LNCaP clone FGC (cell line): ENCODE measurements at places on chromosomes 5 and 9.
A peak's percentile ranks its signal among the peaks of the same experiment; 100 is the strongest.

DNA sequence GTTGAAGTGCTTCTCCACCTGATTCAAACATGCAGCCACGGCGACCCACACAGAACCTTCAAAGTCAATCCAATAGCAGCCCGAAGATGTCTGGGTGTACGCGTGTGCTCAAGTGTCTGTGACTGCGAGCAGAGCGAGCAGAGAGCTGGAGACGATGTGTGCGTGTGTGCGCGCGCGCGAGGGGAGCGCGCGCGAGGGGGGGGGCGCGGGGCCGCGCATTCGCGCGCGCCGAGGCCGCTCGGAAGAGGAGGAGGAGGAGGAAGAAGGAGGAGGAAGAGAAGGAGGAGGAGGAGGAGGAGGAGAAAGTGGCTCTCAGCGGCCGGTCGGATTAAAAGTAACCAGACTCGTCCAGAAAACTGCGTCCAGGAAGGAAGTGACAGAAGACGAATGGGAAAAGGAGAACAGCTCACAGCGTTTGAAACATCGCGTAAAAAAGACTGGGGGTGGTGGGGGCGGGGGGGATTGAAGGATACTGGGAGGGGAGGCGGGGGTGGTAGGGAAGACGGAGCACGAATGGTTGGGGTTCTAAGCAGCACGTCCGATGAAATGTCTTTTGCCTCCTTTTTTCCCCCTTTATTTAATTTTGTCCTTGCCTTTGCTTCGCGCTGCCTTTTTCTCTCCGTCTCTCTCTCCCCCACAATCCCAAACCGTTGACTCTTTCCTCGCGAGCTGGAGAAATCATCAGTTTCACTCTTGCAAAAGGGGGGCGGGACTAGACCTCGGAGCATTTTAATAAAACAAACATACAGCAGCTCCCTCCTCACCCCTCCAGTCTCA is at the start of gene MEF2C:
Gene MEF2C (minus strand): TSS at position 126 of the 777 bp plus-strand sequence. CDS start 59,396 bp downstream, outside the sequence.
- DNase-seq: no peak

DNA sequence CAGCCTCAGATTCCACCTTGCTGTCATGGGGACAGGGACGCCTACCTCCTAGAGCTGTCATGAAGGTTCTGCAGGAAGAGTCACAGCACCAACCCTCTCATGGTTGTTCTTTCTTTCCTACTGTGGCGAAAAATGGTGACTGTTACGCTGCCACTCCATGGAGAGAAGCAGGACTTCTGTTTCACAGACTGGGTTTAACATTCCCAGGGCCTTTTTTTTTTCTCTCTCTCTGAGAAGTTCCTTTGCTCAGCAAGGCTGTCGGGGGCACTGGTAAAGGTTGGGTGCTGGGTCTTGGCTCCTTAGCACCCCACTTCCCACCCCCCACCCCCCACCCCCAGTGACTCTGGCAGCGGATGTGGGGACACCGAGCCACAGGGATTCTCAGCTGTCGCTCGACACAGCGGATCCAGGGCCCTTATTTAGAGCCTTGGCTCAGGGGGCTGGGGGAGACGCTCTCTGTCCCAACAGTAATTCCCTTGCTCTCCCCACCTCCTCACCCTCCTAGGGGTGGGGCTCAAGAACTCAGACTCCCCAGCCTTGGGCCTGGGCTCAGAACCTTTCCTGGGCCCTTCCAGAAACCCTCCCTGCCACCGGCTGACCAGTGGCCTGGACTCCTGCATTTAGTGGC is 34.4 kb downstream of the DUSP1 start:
- no peak for DNase-seq

DNA sequence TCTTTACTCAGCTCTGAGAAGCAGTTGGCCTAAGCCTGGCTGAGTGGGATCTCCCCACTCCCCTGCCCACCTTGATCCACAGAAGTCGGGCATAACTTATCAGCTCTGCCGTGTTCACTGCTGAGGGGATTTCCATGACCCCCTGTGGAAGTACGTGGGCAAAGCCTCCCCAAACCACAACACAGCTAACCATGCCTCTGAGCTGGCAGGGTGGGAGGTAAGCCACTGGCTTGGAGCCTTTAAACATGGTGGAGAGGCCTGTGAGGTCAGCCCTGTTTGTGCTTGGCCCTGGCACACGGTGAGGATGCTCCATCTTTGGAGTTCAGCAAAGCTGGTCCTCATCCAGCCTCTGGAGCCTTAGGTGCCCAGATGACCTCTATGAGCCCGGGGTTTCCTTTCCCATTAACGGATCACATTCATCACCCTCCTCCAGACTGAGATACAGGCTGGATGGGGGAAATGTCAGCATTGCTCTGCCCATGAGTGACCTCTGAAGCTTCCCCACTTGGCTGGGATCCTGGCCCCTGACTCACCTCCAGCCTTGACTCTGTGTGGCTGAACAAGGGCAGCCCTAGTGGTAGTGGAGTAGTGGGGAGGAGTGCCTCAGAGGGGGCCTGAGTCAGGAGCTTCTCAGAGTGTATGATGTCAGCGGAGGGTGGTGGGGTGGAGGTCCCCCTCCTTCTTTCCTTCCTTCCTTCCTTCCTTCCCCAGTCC is 6.2 kb downstream of the PDLIM4 start:
- no peak for DNase-seq

DNA sequence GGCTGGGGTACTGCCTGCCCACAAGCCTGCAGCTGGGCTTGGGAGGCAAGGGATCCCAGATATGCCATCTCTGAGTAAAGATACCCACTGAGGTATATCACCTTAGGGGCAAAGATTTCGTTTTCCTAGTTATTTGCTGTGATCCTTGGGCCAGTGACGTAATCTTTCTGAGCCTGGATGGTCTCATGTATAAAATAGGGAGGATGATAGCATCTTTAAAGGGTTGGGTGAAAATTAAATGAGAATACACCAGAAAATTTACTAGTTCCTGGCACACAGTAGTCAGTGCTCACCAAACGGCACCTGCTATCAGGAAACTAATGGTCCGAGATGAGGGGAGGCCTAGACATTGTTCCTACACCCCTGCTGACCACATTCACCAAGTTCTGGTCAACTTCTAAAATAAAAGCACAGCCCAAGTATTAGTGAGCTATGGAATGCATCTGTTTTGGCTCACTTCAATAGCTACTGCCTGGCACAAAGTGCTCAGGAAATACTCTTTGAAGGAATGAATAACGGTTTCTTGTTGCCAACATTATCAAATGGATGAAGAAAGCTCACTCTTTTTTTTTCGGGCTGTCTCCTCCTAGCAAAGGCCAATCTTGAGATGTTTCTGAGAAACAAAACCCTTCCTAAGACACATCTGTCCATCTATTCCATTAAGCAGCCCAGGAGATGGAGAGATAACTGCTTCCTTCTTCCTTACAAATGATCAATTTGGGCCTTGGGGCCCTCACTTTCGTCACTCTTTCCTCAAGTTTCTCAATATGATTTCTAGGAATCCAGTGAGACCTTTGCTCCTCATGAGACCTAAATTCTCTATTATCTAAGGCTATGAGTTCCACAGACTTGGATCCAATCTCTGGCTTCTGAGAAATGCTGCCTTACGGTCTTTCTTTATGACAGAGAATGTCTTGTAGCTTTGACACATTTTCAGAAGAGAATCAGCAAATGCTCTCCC is 98.2 kb downstream of the DPYSL3 start:
- DNase-seq: no peak

DNA sequence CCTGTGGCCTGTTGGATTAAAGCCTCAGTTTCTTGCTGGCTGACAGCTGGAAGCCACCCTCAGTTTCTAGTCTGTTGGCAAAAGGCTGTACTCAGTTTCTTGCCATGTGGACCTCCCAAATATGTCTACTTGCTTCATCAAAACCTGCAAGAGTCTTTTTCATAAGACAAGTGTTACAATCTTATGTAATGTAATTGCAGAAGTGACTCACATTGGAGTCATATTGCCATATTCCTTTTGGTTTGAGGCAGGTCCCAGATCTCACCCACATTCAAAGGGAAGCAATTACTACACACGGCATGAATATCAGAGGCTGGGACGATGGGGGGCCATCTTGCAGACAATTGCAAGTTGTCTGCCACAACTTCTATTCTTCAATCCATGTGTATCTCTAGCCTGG is 286.7 kb upstream of the IL12B start:
- no peak for DNase-seq

- DNase-seq: no peak
Observed at GRCh38 chr5:174920906-174921550, 196.6 kb downstream of the MSX2 start.

DNA sequence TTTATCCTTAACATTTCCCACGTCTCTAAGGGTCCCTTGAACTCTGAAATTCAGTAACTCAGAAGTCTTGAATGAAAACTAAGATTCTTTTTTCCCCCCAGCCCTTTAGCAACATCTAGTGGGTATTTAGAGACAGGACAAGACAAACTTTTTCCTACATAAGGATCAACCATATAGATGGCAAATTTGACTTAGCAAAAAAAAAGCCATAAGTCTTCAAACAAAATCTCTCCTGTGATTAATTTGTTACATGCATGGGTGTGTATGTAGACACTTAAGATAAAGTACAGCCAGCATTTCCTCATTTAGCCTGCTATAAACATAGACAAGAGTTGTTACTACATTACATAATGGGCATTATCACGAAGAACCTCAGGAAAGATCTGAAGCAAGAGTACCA is 29.1 kb upstream of the ANKRD31 start:
- no peak for DNase-seq

DNA sequence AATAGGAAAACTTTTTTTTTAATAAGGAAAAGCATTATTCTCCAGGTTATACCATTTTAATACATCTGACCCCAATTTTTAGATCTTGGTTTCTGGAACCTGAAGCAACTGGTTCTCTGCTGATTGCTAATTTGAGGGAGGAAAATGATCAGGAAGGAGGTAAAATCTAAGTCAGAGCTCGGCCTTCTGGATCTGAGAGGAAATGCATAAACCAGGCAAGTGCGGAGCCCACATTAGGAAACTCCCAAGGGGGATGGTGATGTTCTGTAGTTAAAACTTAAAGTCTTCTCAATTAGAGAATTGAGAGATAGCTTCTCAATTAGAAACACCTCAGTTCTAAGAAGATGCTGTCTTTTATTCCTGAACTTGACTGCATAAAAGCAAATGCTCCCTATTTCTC is 113.5 kb downstream of the TSSK1B start:
- DNase-seq: no peak

GRCh38 chr5:150358261-150359095 is 981 bp downstream of the TCOF1 start:
- DNase-seq: no peak

GRCh38 chr5:160020266-160020770 is 11.4 kb downstream of the TTC1 start:
- DNase-seq: no peak

GRCh38 chr5:160259341-160259740 is 30.0 kb downstream of the FABP6 start:
- DNase-seq: no peak

DNA sequence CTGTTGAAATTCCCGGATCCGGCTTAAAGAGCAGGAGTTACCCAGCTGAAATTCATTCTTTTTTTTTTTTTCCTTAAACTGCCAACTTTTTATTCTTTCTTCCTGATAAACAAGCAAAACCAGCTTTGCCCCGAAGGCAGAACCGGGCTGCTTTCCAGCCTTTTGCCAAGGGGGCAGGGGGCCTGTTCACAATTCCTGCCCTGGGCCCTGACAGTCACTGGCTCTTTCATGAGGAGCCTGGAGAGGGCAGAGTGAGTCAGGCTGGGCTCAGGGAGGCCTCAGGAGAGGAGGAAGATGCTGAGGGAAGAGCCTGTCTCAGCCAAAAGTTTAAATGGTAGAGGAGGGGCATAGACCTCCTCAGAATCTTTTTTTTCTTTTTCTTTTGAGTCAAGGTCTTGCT is 4.8 kb downstream of the GLIPR2 start:
- peak; percentile 35 for DNase-seq

GRCh38 chr5:14245132-14245925 is 102.2 kb downstream of the TRIO start:
- DNase-seq: no peak

DNA sequence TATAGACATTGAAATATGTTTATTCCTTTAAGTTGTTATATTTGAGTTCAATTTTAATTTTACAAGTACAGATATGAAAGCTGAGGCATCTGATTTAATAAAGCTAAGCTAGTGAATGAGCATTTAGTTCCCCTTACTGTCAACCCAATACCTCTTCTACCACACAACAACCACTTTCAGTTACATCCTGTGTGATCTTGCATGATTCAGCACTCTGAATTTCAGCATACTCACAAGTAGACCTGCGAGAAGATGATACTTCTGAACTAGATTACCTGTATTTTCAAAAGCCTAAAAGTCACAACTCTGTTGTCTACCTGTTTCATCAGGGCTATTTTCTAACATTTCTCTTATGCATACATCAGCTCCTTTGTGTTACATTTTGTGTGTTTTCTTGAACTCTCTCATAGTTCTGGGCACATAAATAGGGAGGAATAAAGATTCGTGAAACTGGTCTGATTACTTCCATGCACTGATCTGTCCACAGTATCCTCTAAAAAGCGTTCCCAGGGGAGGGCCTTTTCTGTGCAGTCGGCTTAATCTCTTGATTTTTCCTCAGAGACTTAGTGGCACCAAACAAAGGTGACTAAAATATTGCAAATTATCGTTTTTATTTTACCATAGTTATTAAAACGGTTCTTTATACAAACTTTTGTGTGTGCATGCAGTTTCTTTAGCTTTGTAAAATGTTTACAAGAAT is 2025.5 kb upstream of the NUDT12 start:
- no peak for DNase-seq

- DNase-seq: no peak
Observed at GRCh38 chr9:32161209-32161608, 223.2 kb upstream of the ACO1 start.

GRCh38 chr5:10503997-10504793 is 59.7 kb upstream of the ANKRD33B start:
- DNase-seq: no peak

- DNase-seq: no peak
Observed at GRCh38 chr5:174729075-174729680, 4.8 kb downstream of the MSX2 start.

- no peak for DNase-seq
Observed at GRCh38 chr9:112819635-112820496, 69.3 kb downstream of the SNX30 start.

GRCh38 chr5:178420354-178420781 is 169.8 kb downstream of the COL23A1 start:
- no peak for DNase-seq

- no peak for DNase-seq
Observed at GRCh38 chr5:135114759-135115158, 80.7 kb upstream of the PITX1 start.

GRCh38 chr9:70035691-70036090 is 8.0 kb upstream of the MAMDC2 start:
- DNase-seq: no peak

DNA sequence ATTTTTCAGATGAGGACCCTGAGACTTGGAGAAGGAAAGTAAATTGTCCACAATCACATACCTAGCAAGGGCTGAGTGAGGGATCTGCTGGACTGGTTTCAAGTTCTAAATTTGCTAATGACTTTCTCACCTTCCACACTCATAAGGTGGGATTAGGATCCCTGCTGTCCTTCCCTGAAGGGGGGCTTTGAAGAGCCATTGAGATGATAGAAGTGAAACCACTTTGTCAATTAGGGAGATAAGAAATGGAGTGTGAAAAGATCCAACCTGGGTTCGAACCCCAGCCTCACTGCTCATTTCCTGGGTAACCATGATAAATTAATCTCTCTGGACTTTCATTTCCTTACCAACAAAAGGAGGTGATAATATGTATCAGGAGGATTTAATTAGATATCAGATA is 32.7 kb upstream of the FOXE1 start:
- DNase-seq: no peak
